Activated CD8-positive, alpha-beta T cell treated with anti-CD3 and anti-CD28 coated beads for 36 hours (primary cell): ENCODE measurements at places on chromosomes 16 and 17.
A peak's percentile ranks its signal among the peaks of the same experiment; 100 is the strongest.

DNA sequence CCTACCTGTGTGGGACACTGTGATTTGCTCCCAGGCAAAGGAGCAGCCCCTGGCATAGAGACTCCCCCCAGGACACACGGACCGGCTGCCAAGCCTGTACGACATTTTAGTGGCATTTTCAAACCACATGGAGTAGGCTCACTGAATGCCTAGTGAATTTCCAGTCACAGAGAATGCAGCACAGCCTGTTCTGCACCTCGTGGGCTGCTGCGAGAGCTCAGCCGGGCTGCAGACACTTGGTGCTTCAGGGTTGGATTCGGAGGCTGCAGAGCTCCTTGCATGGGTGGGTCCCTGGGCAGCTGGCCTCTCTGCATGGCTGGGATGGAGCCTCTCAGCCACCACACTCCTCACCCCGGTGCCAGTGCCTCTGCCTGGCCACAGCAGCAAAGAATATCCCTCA, 51.2 kb upstream of the HNF1B start:
- no peak overlapping the region for H3K4me3 ChIP-seq
- H3K4me1 ChIP-seq = peaks cover under 1% of the 10 kb centered on the region
- H3K36me3 ChIP-seq = no peaks in the 10 kb centered on the region
- H3K27ac ChIP-seq = no peak overlapping the region
- H3K27me3 ChIP-seq = peaks cover 14% of the 10 kb centered on the region
- DNase-seq = no peak

DNA sequence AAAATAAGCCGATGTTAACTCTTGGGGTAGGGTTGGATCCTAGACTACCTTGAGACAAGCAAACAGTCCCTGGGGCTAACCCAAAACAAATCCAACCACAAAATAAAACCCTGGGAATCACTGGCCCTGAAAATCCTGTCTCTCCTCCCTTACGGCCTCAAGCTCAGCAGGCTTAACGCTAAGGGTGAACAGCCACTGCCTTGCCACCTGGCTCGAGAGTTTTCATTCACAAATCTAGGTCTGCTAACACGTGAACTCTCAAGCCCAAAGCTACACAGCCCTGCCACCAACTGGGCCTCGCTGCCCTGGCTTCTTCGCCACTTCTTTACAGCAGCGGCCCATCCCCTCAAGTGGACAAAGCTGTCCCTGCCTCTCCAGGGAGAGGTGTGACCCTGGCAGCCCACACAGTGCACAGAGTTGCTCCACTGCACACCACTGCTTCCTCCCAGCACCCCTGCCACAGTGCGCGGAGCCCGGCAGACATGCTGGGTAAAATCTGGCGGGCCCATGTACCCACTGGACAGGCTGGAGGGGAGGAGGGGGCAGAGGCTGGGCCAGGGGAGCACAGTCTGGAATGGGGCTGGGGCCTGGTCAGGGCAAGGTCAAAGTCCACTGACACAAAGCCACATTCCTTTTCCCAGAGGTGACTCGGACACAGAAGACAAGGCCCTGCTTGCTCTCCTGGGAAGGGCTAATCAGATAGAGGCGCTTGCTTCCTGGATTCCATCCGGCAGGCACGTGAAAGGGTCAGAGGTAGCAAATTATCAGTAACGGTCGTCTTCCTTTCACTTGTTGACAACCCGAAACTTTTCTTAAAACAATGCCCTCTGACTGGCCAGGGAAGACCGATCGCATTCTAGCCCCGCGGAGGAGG, 996 bp downstream of the PCYT2 start:
- no peak overlapping the region for H3K27ac ChIP-seq
- H3K4me3 ChIP-seq = peak overlapping the region; percentile 84
- H3K4me1 ChIP-seq = peaks cover 11% of the 10 kb centered on the region

DNA sequence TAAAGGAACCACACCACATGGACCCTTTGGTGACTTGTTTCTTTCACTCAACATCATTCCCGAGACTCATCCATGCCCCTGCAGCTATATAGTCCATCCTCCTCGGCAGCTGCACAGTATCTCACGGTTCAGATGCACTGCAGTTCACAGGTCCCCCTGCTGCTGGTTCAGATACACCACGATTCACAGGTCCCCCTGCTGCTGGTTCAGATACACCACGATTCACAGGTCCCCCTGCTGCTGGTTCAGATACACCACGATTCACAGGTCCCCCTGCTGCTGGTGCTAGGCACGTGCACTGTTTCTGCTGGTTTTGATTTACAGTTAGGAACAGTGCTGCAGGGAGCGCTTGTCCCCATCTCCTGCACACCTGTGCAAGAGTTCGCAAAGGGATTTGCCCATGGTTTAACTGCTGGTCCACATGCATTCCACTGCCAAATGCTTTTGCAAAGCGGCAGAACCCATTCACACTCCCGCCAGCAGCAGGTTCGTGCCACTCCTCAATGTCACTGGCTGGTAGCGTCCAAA, 3.8 kb downstream of the HSDL1 start:
- no peak overlapping the region for H3K4me3 ChIP-seq
- no peaks in the 10 kb centered on the region for H3K27me3 ChIP-seq
- no peak overlapping the region for H3K27ac ChIP-seq
- H3K36me3 ChIP-seq = peaks cover 2% of the 10 kb centered on the region
- peak; percentile 48 for DNase-seq
- H3K4me1 ChIP-seq = peaks cover 56% of the 10 kb centered on the region

DNA sequence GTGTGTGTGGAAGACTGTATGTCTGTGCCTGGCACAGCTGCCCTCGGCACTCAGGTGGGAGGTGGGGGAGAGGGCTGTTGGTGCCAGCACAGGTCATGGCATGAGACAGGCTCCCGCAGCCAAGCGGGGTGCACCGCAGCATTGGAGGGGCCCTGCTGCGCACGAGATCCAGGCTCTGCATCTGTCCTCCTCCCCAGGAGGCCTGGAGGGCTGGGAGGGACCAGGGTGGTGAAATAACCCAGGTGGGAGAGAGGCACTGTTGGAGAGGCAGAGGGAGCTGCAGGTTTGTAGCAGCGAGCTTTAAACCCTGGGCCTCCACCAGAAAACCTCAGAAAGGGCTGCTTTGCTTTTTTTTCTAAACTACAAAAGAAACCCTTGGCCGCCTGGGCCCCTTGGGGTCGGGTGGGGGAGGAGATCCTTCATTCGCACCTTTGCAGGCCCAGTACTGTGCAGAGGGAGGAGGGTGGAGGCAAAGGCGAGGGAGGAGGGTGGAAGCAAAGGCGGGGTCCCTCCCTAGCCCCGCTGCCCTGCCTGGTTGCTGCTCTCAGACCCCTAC, 241.7 kb downstream of the SEC14L1 start:
- peak overlapping the region; percentile 48 for H3K4me3 ChIP-seq
- DNase-seq = peak; percentile 86
- peak overlapping the region; percentile 63 for H3K27ac ChIP-seq
- H3K36me3 ChIP-seq = no peaks in the 10 kb centered on the region
- H3K27me3 ChIP-seq = no peaks in the 10 kb centered on the region
- peaks cover 88% of the 10 kb centered on the region for H3K4me1 ChIP-seq

DNA sequence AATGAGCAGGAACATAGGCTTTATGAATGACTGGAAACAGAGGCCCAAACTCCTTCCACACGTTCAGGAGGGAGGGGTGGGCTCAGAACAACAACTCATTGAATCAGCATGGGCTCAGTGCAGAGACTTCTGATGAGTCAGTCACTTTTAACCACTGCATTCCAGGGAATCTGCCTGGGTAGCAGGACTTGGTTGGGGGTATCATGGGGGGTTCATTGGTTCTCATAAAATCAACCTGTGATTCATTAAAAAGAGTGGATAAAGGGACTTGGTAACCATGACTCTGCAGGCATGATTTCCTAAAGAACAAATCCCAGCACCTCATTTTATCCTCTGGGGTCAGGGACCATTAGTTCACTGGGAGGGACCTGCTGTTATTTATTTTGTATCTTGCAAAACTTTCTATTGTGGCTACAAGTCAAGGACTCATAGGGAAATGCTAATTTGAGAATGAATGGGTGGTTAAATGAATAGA, 13.8 kb downstream of the ITGB3 start:
- no peak for DNase-seq
- H3K4me3 ChIP-seq = no peak overlapping the region
- H3K36me3 ChIP-seq = no peaks in the 10 kb centered on the region
- no peak overlapping the region for H3K27ac ChIP-seq
- peaks cover 7% of the 10 kb centered on the region for H3K27me3 ChIP-seq

GRCh38 chr16:62831235-62831850, 795.1 kb upstream of the CDH8 start:
- no peak for DNase-seq
- no peaks in the 10 kb centered on the region for H3K36me3 ChIP-seq
- H3K27ac ChIP-seq = no peak overlapping the region
- H3K27me3 ChIP-seq = no peaks in the 10 kb centered on the region
- no peak overlapping the region for H3K4me3 ChIP-seq

GRCh38 chr17:50240851-50241250, 33.4 kb upstream of the TMEM92 start:
- H3K4me1 ChIP-seq = no peaks in the 10 kb centered on the region
- H3K36me3 ChIP-seq = no peaks in the 10 kb centered on the region
- DNase-seq = no peak
- H3K4me3 ChIP-seq = no peak overlapping the region
- H3K27ac ChIP-seq = no peak overlapping the region
- H3K27me3 ChIP-seq = peaks cover 36% of the 10 kb centered on the region

- no peak for DNase-seq
- peaks cover 43% of the 10 kb centered on the region for H3K4me1 ChIP-seq
- H3K27me3 ChIP-seq = peaks cover 1% of the 10 kb centered on the region
Observed at GRCh38 chr17:17412326-17412725, 64.5 kb upstream of the MED9 start.

GRCh38 chr17:49277638-49278037, 47.1 kb upstream of the PHOSPHO1 start:
- no peak for DNase-seq
- H3K27me3 ChIP-seq = no peaks in the 10 kb centered on the region
- H3K27ac ChIP-seq = no peak overlapping the region
- H3K36me3 ChIP-seq = no peaks in the 10 kb centered on the region

DNA sequence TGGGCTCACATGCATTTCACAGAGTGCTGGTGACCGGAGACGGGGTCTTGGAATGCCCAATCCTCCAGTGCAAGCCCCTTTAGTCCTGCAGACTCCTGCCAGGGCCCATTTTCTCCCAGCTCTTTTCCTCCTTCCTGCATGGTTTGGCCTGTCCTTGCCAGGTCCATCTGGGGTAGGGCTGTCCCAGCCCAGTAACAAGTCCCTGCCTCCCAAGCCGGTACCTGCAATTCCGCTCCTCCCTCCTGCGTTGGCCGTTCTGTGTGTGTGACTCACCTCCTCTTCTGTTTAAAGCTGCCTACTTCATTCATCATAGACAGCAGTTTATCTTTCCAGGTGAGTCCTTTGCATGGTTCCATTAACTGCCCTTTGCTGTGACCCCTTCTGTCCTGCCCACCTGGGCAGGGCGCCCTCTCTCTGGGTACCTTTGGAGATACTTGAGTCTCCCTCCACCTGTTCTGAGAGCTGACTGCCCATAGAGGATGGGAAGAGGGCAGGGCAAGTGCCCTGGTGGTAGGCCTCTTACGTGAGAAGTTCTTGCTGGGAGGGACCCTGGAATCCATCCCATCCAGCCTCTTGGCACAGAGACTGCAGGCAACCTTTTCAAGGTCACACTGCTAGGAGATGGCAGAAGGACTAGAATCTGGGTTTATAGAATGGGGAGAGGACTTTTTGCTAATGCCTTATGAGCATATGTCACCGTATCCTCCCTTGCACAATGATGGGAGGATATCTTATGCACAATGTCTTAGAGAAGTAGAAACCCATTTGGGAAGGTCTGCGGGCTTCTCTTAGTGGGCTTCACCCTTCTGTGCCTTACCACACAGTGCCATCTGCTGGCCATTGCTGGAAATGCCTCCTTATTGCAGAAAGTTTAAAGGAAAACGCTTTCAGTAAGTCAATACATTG, 29.7 kb upstream of the LGALS9 start:
- H3K36me3 ChIP-seq = peaks cover 33% of the 10 kb centered on the region
- no peak overlapping the region for H3K4me3 ChIP-seq
- H3K4me1 ChIP-seq = peaks cover 5% of the 10 kb centered on the region
- DNase-seq = peak; percentile 89
- no peaks in the 10 kb centered on the region for H3K27me3 ChIP-seq
- H3K27ac ChIP-seq = no peak overlapping the region

GRCh38 chr17:44995436-44996001, 27.4 kb upstream of the C1QL1 start:
- H3K36me3 ChIP-seq = no peaks in the 10 kb centered on the region
- peaks cover 9% of the 10 kb centered on the region for H3K27me3 ChIP-seq
- DNase-seq = no peak
- H3K27ac ChIP-seq = no peak overlapping the region

GRCh38 chr17:79033741-79034501, 10.0 kb downstream of the C1QTNF1 start:
- peaks cover 9% of the 10 kb centered on the region for H3K27me3 ChIP-seq
- no peak overlapping the region for H3K27ac ChIP-seq
- DNase-seq = no peak

DNA sequence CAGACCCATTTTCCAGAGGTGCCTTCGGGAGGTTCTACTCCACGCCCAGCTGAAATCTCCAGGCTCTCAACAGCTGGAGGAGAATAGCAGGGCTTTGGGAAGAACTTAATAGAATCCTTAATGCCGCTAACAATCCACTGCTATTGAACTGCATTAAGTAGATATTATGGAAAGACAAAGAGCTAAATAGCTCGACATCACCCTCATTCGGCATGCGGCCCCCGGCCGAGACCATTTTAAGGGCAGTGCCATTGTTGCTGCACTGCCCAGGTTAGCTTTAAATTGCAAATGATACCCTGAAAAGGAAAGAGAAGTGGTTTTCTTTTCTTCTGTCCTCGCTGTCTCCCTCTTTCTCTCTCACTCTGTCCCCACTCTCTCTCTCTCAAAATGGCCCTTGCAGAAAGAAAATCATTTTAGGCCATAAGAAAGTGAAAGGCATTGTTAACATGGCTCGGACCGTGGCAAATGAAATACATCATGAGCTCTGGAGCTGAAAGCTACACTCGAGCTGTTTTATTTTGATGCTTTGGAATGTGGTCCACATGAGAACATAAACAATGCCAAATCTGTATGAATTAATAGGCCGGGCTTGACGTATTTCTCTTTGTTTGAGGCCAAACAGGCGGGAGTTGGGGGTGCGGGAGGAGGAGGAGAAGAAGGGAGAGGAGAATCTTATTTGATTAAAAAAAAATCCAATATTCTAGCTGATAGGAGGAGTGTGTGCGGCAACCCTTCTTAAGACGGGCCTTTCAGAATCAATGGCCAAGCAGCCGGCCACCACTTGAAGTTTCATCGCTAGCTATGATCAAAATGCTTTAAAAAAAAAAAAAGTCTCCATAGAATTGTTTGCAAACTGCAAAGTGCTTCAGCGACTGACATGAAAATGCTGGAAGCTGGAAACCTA, 298.8 kb upstream of the IRX3 start:
- H3K36me3 ChIP-seq = no peaks in the 10 kb centered on the region
- H3K4me3 ChIP-seq = no peak overlapping the region
- DNase-seq = no peak
- H3K27me3 ChIP-seq = peaks cover 14% of the 10 kb centered on the region

DNA sequence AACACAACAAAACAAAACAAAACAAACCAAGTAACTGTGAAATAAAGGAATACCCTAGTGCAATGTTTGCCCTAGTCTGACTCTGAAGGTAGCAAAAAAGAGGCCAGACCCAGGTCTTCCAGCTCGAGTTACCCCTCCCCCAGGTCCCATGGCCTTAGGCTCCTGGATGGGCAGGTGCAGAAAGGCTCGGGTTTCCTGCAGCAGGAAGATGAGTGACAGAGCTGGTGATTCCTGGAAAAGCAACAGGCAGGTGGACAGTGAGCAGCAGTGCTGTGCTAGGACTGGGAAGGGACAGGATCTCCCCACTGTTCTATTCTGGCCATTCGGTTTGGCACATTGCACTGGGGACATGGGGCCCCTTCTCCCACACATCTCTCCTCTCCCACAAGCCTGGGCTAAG, 42.9 kb upstream of the MRTFB start:
- no peaks in the 10 kb centered on the region for H3K4me1 ChIP-seq
- no peak for DNase-seq
- no peak overlapping the region for H3K27ac ChIP-seq
